ENCODE measurements at places on chromosomes 13 and 19. TPM values are rescaled to one million over a fixed set of nuclear protein-coding genes. Genes with fewer than 3 reads are reported as not detected.

Gene ODAD3
- total RNA-seq, result 0.49 TPM

Gene RDH8
- not detected for total RNA-seq

Gene MYO1F
- total RNA-seq, result 106 TPM

GRCh38 chr13:47696674-47697073 is 304.4 kb downstream of the SUCLA2 start:
- DNase-seq, result no peak

DNA sequence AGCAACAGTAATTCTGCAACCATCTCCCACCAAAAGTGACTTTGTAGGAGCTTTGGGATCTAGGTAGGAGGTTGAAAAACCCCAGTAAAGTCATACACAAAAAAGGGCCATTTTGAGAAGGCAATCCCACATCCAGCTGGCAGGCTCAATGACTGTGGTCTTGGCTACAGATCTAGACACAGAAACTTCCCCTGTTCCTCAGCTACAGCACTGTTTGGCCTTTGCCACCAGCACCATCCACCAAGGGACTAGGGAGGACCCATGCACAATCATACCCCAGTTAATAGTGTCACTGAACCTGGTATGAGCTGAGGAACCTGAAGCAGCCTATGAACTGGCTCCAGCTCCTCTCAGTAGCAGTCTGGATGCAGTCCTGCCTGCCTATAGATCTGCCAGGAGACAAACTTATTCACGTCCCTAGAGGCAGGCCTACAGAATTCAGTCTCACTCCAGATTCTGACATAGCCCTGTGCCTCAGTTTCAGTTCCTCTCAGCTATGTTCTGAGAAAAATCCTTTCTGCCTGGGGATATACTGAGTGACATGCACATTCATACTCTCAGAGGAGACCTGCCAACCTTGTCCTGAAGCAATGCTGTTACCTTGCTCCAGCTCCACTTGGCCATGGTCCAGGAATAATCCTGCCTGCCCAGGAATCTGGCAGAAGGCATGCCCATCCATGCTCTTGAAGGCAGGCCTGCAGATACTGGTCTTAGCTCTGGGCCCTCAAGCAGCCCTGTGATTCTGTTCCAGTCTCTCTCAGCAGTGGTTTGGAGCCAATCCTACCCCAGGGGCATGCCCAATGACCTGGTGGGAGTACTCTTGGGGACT is 2048.3 kb upstream of the PCDH20 start:
- no peak for DNase-seq

GRCh38 chr13:43433691-43434141 is 353.1 kb downstream of the ENOX1 start:
- no peak for DNase-seq

Data from upper lobe of right lung (tissue), 1 donor.